Stimulated activated naive CD4-positive, alpha-beta T cell treated with Interleukin-2 at 50 U/mL for 16 hours (primary cell): ENCODE measurements at places on chromosomes 5 and 9.

DNA sequence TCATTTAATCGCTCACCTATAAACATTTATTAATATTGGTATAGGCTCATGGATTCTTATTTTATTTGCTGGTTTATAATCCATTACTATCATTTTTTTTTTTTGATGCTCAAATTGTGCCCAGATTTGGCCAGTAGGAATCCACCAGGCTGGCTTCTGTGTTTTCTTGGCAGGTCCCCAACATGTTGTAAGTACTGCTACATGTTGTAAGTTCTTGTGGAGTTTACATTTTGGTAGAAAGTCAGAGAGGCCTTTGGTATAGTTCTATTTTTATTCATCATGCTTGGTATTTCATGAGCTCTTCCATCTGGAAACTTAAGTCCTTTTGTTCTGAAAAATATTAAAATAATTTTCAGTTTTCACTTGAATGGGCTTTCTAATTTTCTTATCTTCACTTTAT, 47.1 kb downstream of the MAT2B start:
- no peak for DNase-seq

DNA sequence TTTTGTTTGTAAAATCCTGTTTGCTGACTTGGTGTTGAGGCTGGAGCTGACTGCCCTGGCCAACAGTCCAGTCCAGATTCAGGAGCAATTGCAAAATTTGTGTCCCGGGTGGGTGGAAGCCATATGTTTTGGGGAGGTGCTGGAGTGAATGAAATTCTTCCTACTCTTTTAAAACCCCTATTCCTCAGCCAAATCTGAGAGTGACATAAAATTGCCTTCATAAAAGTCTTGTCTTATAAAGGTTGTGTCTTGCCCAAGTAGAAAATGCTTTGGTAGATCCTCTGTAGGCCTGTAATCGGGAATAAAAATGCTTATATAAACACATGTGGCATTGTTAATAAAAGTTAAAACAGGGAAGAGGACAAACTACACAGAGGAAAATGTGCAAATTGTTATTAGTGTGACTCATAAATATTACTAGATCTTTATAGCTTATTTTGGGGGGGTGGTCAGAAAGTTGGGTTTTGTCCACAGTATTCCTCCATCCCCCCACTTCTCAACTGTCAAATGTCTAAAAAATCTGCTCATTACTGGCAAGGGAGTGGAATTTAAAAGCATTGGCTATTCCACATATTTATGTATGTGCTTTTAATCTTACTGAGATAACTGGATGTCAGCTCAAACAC, 45.6 kb downstream of the NNT start:
- no peak for DNase-seq

DNA sequence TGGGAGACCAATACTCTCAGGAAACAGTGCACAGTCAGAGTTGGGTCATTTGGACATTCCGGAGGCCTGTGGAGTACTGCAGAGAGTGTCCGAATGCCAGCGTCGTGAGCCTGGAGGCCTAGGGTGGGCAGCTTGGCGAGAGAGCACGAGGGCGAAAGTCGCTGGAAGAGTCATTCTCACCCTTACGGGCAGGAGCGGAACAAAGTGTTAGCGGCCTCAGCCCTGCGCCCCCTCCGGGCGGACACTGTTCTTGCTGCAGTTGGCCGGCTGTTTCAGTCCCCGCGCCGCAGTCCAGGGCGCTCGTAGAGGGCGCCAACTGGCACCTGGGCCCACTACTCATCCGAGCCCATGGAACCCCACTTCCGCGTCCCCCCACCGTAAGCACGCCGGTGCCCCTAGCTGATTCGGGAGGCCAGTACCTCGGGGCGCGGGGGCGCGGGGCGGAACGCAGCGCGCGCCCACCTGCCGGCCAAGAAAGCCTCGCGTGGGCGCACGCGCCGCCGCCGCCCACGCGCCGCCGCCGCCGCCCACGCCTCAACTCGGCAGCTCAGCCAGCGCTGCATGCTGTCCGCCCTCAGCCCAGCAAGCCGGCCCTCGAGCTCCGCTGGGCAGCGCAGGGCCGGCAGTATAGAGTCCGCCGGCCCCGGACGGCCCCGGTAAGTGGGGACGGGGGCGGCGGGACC, 99.7 kb upstream of the CCL21 start:
- no peak for DNase-seq

DNA sequence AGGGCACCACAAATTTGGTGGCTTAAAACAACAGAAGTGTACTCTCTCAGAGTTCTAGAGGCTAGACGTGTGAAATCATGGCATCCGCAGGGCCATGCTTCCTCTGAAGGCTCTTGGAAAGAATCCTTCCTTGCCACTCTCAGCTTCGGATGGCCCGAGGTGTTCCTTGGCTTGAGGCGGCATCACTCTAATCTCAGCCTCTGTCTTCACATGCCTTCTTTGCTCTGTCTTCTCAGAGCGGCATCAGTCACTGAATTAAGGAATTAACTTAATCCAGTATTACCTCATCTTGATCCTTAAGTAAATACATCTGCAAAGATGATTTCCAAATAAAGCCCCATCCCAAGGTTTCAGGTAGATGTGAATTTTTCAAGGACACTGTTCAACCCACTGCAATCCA, 211.1 kb upstream of the TRIM32 start:
- no peak for DNase-seq

GRCh38 chr5:74865804-74866595, at the start of gene FAM169A:
Gene FAM169A, minus strand, starts transcription at chr5:74866387. Its CDS starts 24,711 bp downstream, at chr5:74841676.
- DNase-seq, result peak; percentile 38

DNA sequence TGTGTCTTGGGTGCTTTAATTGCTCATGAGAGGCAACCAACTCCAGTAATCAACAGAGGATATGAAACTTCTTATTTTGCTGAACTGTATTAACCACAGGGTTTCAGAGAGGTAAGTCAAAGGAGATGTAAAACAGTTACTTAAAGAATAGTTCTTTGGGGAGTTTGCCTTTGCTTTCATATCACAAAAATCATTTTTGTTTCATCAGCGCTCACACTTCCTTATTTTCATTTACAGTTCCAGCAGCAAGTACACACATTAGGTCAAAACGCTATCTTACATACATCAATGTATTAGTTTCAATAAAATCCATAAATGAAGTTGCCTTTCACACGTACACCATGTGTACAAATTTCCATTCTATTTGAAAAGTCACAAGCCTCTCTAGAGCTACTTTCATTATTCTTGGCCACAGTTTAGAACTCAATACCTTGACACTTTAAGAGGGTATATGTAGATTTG, 50.1 kb downstream of the ST8SIA4 start:
- no peak for DNase-seq

GRCh38 chr9:112500842-112501241, 14.2 kb downstream of the KIAA1958 start:
- DNase-seq, result no peak

GRCh38 chr9:14627513-14627912, 65.7 kb downstream of the ZDHHC21 start:
- DNase-seq, result no peak

GRCh38 chr5:18944771-18945170, 1043.2 kb downstream of the CDH18 start:
- DNase-seq, result no peak

- DNase-seq, result no peak
Measured at GRCh38 chr5:113379936-113380806, 54.6 kb downstream of the TSSK1B start.

GRCh38 chr5:125190232-125191087, 444.0 kb upstream of the ZNF608 start:
- no peak for DNase-seq

GRCh38 chr9:71036501-71036900, 84.9 kb downstream of the TRPM3 start:
- no peak for DNase-seq

GRCh38 chr9:73863924-73864323, 633.2 kb upstream of the RORB start:
- no peak for DNase-seq

GRCh38 chr5:172529896-172530295, 75.6 kb upstream of the SH3PXD2B start:
- DNase-seq, result no peak

DNA sequence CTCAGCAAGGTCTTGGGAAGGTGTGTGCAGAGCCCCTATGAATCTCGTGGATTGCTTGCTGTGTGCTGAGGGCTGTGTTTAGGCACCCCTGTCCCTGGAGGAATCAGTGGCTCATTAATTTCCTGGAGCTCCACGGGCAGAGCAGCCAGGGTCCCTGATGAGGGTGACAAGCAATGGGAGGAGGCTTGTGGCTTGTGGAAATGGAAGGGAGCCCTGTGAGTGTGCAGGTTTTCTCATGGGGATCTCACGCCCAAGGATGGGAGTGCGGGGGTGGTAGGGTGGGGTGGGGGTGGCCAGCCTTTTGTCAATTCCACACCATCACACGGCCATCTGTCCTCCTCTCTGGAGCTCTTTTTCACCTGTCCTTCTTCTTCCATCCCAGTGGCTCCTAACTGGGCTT, 25.3 kb downstream of the PHF2 start:
- DNase-seq, result no peak

DNA sequence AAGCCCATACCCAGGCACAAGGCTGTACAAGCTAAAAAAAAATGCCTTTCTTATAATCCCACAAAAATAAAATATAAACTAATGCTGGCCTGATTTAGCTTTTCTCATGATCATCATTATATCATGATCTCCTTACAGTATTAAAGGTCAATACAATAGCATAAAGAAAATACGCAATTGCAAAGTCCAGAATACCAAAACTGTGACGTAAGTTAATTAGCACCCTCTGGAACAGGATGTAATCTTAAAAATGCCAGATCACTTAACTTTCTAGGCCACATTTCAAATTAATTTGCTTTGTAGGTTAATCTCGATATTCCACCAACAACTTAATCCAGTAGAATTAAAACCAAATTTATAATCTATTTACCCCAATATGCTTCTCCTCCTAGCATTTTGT, 444.2 kb upstream of the CYLC2 start:
- no peak for DNase-seq

DNA sequence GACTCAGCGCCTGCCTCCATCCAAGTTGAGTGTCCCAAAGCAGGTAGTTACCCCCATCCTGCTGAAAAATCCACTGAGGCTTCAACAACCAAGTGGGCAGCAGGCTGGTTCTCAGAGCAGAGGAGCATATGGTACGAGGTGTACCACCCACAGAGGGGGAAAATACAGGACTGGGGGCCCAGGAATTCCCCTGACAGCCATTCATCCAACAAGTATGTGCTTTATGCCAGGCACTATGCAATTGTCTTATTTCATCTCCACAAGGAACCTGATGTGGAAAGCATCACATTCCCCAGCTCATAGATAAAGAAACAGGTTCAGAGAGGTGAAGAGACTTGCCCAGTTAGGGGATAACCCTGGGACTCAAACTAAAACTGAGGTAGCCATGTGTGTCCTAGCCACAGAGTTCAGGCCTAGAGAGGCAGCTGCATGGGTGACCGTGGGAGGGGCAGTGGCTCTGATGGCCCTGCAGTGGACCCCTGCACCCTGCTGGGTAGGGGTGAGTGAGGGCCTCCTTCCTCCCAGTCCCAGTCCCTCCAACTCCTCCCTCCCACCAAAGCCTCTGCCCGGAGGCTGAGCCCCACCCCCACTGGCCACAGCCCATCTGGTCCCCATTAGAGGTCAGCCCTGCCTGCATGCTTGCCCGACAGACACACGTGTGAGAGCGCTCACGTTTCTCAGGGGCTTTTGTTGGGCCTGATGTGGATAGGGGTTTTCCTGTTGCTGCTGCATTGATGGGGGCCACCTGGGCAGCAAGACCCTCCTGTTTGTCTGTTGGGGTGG, 11.5 kb downstream of the PDLIM4 start:
- DNase-seq, result no peak

- no peak for DNase-seq
Measured at GRCh38 chr9:113482991-113483675, 19.6 kb downstream of the RGS3 start.

DNA sequence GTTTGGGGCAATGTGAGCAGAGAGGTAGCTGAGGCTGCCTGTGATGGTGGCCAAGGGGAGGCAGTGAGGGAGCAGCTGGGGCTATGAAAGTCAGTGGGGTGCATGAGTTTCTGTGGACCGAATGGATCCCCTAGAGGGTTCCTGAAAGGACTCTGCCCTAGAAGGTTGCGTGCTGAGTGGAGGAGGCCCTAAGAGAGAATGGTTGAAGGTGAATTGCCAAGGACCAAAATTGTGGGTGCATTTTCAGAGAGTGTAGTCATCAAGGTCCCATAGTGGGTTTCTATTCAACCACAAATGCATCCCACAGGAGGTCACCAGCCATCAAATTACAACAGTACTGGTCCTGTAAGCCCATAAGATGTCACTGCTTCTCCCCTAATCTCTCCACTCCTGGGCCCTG, 298.3 kb downstream of the CDK5RAP2 start:
- no peak for DNase-seq

DNA sequence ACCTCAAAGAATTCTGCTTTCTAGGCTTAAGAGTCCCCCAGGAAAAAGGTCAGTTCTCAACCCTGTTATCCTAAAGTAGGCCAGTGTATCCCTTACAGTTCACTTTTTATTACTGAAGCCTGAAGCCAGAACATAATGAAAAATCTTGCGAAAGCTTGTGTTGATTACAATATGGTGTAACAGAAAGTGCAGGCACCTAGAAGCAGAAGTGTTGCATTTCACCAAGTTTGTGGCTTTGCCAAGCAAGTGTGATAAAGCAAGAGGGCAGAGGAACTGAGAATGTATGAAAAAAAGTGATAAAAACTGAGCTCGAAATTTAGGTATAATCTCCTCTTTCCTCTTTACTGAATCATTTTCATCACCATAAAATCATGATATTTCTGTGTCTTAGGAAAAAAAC, 26.2 kb downstream of the AGTPBP1 start:
- DNase-seq, result no peak

DNA sequence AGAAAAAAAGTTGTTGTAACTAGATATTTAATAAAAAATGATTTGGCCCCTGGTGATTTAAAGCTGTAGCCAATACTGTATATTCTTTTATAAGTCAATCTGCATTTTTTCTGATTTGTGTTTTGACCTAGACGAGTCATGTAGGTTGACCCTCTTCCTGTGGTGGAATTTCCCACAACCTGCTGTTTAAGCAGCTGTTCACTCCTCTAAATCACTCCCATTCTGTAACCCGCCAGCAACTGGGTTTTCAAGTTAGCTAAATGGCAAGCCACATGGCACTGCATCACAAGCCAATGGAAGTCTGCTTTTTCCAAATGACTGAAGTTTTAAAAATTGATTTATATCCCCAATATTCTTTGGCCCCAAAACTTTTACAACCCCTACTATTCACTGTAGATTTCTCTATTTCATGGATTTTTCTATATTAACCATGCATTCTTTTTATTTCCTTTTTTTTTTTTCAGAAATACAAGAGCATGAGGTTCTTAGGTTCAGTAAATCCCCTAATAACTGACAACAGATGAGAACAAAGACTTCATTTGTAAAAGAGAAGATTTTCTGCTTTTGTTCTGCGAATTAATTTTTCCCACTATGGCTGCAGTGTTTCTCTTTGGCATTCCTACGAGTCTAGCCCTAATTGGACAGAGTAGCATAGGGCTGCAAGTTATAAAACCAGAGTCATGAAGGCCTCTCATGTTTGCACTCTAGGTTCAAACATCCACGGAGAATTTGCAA, 184.5 kb upstream of the TLE4 start:
- no peak for DNase-seq
